ENCODE measurements at places on chromosomes 6 and 20.
A peak's percentile ranks its signal among the peaks of the same experiment; 100 is the strongest.

GRCh38 chr6:82270881-82271635 is 23.5 kb upstream of the IBTK start:
- DNase-seq, result no peak

- DNase-seq, result no peak
Measured at GRCh38 chr6:139364302-139364981, 10.0 kb downstream of the CITED2 start.

GRCh38 chr6:97842521-97842920 is 559.5 kb upstream of the MMS22L start:
- DNase-seq, result no peak

- no peak for DNase-seq
Measured at GRCh38 chr6:31465718-31466117, 32.2 kb upstream of the MICB start.

- DNase-seq, result no peak
Measured at GRCh38 chr20:46638134-46638897, 12.9 kb downstream of the SLC13A3 start.

GRCh38 chr20:51204794-51205193 is 181.9 kb upstream of the KCNG1 start:
- DNase-seq, result no peak

- no peak for DNase-seq
Measured at GRCh38 chr6:129671442-129672340, 38.3 kb downstream of the ARHGAP18 start.

- peak; percentile 53 for DNase-seq
Measured at GRCh38 chr6:122869437-122870024, 80.5 kb downstream of the SMPDL3A start.

DNA sequence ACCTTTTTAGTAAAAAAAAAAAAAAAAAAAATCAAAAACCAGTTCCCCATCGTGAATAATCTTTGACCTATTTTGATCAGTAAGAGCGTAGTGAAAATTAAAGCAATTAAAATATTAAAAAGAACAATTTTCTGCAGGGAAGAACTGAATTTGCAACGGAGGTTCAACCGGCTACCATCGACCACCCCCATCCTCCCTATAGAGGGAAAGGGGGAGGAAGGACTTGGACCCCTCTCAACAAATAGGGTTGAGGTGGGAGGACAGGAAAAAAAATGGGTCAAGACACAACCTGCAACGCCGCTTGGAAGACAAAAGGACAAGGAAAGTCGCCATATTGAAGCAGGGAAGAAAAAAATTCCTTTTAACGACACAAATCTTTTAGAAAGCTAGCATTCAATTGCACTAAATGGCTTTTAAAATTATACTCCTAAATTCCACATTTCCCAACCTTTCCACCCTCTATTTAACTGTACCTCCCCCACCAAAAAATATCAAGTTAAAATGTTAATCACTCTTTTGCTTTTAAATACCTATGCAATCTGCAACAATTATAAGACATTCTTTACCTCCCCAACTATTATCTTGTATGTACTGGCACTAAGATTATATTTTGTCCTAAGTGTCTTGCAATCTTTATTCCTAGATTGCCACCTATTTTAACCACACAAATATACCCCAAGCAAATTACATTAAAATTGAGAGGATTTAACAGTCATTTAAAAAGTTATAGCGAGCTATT is 1.7 kb downstream of the PPP1R10 start:
- DNase-seq, result peak; percentile 87

DNA sequence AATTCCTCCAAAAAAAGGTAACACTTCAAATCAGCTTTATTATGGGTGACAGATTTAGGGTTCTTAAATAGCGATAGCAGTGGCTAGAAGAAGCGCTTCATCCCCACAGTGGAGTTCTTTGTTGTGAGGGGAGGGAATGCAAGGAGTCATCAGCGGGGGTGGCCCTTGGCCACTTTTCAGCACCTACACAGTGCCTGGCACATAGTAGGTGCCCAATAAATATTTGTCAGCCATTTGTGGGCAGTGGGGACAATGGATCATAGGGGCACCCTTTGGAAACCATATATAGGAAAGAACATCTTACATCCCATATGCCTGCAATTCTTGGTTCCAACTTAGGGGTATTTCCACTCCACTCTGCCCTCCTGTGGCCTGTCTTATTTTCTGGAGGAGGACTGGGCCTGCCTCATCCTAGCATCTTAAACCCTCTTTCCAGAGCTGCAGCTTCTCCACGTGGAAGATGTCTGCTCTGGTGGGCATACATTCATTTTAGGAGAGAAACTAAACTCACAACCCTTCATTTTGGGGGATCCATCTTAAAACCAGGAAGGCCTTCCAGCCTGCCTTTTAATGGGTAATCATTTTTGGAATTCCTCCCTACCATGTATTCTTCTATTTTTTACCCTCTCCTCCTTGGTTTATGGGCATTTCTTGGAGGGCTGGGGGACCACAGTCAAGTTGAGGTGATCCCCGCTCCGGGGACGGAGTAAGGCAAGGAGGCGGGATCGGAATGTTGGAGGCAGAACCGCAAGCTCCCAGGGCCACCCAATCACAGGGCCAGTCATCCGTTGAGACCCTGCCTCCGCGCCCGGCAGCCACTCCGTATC is 2.6 kb upstream of the GPSM3 start:
- DNase-seq, result peak; percentile 57

GRCh38 chr20:53264604-53265003 is 292.4 kb downstream of the TSHZ2 start:
- DNase-seq, result no peak

GRCh38 chr6:161217628-161218027 is 56.2 kb downstream of the AGPAT4 start:
- no peak for DNase-seq

Measured in right hindlimb (tissue), 1 donor.